ENCODE measurements at places on chromosomes 1 and 21.

GRCh38 chr1:102891868-102892625 is 216.3 kb downstream of the COL11A1 start:
- peak; percentile 63 for DNase-seq

- DNase-seq = no peak
Measured at GRCh38 chr1:57321776-57322175, 102.1 kb downstream of the DAB1 start.

GRCh38 chr1:5634893-5635292 is 357.3 kb downstream of the NPHP4 start:
- no peak for DNase-seq

- DNase-seq = no peak
Measured at GRCh38 chr1:9848022-9848421, 24.3 kb upstream of the CLSTN1 start.

- DNase-seq = no peak
Measured at GRCh38 chr1:41434748-41435449, 49.6 kb downstream of the EDN2 start.

DNA sequence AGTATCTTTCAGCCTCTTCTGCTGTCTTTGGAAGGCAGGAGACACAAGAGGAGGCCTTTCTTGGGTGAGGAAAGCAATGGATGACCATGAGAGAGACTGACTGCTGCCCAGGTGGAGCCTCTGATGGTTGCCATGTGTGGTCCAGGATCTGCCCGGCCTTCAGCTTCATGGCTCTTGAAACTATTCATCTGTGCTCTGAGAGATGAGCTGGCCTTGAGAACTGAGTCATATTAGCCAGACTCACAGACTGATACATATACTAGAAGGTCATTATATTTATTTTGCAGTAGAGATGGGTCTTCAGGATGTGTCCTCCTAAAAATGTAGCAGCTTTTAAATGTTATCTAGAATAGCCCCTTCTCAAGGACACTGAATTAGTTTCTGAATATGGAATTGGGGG is 33.7 kb downstream of the PTGFRN start:
- DNase-seq = no peak

DNA sequence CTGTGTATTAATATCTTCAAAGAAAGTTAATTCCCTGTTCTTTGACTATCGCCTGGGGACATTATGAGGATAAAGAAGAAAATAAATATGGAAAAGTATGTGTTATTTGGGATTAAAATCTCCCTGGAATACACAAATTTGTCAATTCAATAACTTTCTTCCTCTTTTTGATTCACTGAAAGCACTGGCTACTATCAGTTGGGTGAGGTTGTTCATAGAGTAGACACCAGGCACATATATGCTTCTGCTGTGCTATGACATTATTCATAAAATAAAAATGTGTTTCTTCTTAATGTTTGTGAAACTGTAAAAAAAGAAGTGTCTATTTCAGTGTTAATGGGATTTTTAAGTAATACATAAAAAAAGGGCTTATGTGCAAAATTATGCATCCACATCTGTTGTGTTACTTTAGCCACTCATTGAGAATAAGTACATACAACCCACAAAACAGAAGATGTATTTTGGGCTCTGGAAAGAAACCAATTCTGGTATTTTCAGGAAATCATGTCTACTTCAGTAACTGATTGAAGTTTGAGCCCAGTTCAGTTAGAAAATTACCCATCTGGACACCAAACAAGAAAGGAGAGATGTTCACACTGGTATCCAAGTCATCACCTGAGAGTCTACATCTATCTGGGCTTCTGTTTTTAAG is 169.4 kb downstream of the GABPA start:
- DNase-seq = no peak

GRCh38 chr1:34695580-34695979 is 59.3 kb upstream of the GJB5 start:
- DNase-seq = no peak

DNA sequence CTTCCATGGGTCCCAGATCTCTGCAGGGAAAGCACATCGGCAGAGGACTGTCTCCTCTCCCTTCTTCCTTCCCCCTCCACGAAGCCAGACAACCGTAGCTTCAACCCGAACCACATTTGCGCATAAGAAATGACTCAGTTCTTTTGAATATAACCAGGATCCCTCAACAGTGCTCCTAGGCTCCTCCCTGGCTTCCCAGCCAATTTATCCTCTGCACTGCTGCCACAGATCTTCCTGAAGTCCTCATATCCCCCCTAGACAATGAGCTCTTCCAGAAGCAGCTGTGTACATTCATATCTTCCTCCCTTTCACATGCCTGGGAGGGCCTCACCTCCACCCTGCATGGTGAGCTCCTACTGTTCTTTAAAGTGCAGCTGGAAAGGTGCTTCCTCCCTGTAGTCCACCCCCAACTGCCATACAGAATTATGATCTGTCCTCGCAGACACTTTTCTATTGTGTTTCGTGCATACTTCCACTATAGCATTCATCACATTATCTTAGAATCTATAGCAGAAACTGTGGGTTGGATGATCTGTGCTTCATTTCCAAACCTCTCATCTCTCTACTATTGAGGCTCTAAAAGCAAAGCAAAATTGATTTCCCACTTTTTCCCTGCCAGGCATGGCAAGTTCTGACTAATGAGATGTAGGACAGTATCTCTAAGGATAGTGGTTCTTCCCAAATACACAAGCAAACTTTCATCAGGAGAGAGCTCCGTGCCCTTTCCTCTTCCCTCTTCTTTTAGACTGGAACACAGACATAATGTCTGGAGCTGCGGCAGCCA is 179.3 kb upstream of the HMGB4 start:
- DNase-seq = no peak

All from AG04449 (cell line).